Right atrium auricular region (tissue), 2 donors: ENCODE measurements at places on chromosomes 1 and 21. TPM values are rescaled to one million over a fixed set of nuclear protein-coding genes. Genes with fewer than 3 reads are reported as not detected.
A peak's percentile ranks its signal among the peaks of the same experiment; 100 is the strongest.

The OLFML3 gene
- total RNA-seq: 22.4 TPM

The PROK1 gene
- total RNA-seq: 1.0 TPM

DNA sequence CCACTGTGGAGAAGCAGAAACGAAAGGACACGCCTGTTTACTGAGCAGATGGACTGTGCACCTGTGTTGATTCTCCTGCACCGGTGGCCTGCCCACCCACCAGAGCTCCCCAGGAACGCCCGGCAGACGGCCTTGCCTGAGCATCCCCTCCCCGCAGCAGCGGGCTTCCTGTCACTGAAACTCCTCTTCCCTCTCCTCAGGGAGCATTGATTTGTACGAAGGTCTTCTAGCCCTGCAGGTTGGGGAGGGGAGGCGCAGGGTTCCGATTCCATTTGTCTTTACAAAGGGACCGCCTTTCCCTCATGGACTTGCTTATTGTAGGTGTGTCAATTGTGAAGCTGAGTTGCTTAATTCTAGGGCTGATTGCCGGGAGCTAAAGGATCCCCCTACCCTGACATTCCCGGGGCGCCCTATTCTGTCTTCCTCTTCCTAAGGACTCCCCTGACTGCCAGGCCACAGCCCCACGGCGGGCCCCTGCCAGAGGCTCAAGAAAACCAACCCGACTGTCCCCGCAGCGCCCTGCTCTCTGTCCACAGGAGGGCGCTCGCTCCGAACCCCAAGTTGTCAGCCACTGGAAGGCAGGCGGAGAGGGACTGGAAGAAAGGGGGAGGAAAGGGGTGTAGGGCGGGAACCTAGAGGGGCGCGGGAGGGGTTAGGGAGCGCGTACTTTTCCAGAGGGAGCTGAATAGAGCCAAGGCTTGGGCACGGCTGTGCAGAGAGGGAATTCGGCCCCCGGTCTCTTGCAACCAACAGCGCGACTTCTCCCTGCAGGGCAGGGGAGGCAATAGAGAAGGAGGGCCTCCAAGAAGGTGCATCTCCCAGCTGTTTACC, 2.8 kb downstream of the S100A6 start:
- H3K27me3 ChIP-seq: no peaks in the 10 kb centered on the region
- no peaks in the 10 kb centered on the region for H3K4me1 ChIP-seq
- DNase-seq: peak; percentile 95
- peak overlapping the region; percentile 97 for H3K27ac ChIP-seq
- H3K36me3 ChIP-seq: no peaks in the 10 kb centered on the region

GRCh38 chr1:19209439-19209989, 552 bp downstream of the UBR4 start:
- peak; percentile 59 for DNase-seq
- H3K27me3 ChIP-seq: no peaks in the 10 kb centered on the region
- H3K4me3 ChIP-seq: peak overlapping the region; percentile 95
- H3K27ac ChIP-seq: peak overlapping the region; percentile 92

DNA sequence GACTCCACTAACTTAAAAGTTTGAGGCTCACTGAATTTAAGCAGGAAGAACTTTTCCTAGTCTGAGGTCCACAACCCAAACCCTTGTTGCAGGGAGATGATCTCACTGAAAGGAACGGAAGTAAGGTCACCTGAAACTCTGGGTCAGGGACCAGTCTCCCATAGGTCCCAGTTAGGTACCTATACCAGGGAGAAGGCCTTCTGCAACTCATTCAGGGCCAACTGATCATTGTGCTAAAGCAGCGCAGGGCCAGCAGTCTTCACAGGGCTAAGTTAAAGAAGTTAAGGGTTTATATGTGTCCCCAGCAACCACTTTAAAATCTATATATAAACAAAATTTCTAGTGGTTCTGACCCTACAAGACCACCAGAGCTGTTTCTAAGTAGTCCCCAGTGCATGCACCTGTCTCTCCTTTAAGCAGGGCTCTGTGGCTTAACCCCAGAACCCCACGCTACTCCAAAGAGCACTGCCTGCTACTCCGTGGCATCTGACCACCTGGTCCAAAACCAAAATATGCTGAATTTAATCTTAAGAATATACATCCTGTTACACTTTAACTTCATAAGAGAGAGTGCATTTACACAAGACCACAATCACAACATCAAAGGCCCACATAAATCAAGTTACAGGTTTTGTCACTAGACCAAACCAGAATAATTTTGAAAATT, 2.8 kb downstream of the SRSF10 start:
- no peak for DNase-seq
- no peak overlapping the region for H3K4me3 ChIP-seq
- H3K36me3 ChIP-seq: peaks cover under 1% of the 10 kb centered on the region
